ENCODE measurements at places on chromosomes 7 and 10.
A peak's percentile ranks its signal among the peaks of the same experiment; 100 is the strongest.

DNA sequence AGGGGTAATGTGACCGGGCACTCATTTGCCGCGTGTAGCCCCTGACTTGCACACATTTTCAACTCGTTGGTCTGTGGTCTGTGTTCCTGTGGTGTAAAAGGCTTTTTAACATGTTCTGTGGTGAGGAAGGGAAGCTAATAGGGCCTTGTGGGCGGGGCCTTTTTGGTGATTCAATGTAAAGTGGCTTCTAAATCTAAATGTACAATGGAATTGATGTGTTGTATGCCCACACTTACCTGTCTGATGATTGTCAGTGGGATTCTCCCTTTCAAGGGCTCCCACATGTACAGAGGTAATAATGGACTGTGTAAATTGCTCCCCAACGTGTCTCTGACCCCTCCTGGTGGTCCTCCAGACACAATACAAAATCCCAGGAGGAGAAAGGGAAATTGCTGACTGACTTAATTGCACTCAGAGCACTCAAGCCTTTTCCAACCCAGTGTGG, 43.1 kb upstream of the GATAD1 start:
- DNase-seq: peak; percentile 23

GRCh38 chr7:22698767-22699166, 28.2 kb upstream of the IL6 start:
- no peak for DNase-seq

- DNase-seq: no peak
Observed at GRCh38 chr7:149859876-149860275, 13.9 kb upstream of the ATP6V0E2 start.

DNA sequence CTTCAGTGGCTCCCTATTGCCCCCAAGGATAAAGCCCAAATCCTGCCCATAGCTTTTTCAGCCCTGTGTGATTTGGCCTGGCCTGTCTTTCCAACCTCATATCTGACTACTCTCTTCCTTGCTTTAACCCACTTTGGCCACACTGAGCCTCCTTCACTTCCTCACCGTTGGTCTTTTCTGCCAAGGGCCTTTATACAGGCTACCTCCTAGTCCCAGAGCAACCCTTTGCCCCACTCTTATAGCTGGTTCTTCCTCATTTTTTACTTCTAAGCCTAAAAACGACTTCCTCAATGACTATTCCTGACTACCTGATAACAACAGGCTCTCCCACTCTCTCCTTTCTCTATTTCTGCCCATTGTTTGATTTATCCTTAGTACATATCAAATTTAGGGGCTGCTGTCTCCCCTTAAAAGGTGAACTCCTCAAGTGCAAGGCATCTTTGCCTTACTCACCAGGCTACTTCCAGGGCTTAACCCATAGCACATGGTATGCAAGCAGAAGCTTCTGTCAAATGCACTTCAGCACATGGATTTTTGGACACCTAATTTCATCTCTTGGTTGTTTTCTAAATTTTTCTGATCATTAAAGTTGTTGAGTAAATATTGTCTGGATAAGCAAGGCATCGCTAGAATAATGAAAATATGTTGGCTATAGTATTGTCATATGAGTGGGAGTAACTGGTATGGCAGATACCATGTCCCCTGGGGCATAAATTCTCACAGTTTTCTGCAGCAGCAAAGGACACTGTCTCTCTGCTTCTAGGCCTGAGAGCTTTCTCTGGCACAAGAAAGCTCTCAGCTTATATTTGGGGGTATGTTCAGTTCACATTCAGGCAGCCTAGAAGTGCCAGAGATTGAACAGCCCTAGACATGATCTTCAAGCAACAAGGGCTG, 201.5 kb upstream of the GPR26 start:
- no peak for DNase-seq

GRCh38 chr7:1234881-1235500, 2.3 kb downstream of the UNCX start:
- no peak for DNase-seq

DNA sequence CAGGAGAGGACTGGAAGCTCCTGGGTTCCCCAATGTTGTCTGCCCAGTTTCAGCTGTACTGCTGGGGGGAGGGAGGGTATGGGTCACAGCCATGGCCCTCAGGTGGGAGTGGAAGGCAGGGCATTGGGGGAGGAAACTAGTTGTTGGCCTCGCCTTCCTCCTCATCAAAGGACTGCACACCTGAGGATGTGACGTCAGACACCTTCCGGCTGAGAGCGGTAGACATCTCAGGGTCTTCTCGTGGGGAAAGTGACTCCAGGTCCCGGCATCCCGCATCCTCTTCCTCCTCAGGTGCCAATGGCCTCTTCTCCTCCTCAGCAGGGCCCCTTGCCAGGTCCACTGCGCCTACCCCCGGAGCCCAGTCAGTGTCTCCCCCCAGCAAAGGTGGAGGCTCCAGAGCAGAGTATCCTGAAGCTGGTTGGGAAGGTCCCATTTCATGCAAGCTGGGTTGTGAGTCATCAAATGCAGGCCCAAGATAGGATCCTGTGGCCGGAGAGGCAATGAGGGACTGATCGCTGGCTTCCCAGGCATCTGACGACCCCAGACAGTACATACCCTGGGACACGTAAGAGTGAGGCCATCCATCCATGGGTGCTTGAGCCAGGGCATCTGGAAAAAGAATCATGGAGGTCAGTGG, 6.0 kb downstream of the FAM131B start:
- no peak for DNase-seq

DNA sequence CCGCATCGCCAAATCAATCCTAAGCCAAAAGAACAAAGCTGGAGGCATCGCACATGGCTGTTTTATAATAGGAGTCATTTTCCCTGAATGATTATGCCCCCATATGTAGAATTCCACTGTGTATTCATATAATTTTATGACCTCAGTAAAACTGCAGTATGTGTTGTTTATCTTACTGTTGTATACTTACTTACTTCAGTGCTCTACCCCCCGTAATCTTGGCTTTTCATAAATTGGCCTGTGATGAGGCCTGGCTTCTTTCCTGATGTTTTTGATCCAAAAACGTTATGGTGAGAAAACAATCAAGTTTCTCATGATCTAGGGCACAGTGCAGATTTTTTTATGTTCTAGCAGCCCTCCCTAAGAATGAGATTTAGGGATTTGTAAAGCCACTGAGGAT, 306.4 kb upstream of the FZD1 start:
- DNase-seq: no peak

DNA sequence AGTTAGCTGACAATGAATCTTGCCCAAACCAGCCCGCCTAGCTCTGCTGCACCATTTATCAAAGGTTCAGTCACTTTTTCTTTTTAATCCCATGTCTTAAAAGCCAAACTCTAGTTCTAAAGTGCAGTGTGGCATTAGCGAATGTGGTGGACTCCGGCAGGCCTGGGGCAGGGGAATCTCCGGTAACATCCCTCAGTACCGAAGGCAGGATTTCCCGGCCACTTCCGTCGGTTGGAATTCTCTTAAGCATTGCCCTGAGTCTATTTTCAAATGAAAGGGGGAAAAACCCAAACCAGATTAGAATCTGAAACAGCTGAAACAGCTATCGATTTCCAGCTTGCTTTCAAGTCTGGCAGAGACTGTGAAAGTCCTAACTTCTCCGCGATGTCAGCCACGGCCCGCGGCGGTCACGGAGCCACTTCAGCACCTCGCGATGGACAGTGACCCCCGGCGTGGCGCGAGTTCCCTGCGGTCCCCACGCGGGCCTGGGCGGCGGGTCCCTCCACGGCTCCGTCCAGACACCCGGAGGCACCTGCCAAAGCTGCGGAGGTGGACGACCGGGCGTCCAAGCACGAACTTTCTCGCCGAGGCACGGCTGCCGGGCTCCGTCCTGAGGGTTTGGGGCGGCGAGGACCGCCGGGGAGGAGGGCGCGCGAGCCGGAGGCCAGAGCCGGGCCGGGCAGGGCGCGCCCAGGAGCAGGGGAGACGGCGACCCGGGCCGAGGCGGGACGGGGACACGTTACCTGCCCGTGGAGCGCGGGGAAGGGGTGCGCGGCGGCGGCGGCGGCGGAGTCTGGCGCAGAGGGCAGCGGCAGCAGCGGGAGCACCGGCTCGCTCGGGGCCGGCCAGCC, 745 bp downstream of the TCERG1L start:
- DNase-seq: no peak

DNA sequence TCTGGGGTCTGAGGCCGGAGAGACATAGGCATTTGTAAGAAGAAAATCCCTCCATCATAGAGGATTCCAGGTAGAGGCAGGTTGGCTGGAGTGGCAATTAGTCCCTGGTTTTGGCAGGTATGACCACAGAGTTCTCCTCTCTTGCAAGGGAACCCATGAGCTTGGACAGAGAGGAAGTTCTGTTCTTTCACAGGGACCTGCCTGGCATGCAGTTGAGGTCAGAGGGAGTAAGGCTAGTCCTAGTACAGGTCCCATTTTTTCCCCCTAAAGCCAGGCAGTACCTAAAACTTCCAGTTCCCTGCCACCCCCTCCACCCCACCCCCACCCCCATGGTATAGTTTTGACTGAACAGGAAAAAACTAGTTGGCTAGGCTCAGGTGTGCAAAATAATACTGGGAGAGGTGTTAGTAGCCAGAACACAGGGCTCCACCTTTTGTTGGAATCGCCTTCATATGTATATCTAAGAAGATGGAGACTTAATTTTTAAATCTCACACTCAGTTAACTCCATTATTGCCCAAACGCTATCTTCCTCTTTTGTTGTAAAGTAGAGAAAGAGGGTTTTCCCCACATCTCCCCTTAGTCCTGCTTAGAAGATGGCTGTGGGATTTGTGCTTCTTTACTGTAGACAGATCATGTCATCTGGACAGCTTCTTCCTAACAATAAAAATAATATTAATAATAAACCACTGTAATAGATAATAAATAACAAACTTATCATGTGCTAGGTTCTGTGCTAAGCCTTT, 188.1 kb downstream of the TCF7L2 start:
- DNase-seq: no peak

DNA sequence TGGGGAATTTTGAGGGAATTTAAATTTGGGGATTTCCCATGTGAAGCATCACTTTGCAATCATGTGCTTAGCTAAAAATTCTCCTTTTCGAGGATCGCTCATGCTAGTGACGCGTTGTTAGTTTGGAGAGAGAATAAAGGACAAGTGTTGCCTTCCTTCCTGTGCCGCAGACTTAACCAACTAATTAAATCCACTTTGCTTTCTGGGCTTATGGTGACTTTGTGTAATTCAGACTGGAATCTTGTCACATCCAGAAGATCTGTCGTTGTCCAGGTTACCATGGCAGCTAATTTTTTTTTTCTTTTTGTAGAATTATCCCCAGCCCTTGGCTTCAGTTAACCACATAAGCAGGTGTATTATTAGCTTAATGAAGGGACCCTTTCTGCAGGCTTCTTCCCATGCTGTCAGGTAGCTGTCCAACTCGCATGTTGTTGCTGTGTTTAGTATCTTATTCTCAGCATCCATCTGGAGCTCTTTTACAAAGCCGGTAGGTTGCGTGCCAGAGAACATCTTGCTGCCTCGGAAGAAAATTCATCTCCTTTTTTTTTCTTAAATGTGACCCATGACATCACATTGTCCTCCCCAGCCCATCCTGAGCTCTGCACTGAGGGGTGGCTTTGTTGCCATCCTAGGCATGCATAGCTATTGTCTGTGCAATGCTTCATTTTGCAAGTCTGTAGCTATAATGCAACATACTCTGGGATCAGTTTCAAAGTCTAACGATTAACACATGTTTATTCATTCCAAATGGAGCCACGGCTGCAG, 47.2 kb upstream of the NRP1 start:
- DNase-seq: no peak

- DNase-seq: no peak
Observed at GRCh38 chr10:113087165-113088029, 137.3 kb downstream of the TCF7L2 start.

- no peak for DNase-seq
Observed at GRCh38 chr7:1246160-1246870, 13.6 kb downstream of the UNCX start.

DNA sequence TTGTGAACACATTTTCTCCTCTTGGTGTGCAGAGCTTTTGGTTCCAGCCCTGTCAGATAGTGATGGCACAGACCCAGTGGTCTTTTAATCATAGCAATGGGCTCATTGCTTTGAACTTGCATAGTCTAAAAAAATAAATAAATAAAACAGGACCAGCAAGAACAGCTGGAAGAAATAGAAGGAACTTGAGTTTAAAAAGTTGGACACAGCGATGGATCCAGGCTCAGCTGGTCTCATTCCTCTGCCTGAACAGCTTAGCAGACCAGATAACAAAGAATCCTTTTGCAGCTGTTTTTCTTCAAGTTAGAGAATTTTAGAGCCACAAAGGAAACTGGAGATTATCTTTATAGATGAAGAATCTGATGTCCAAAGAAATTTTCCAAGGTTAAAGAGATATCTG, 1005.6 kb downstream of the LRMDA start:
- DNase-seq: no peak

DNA sequence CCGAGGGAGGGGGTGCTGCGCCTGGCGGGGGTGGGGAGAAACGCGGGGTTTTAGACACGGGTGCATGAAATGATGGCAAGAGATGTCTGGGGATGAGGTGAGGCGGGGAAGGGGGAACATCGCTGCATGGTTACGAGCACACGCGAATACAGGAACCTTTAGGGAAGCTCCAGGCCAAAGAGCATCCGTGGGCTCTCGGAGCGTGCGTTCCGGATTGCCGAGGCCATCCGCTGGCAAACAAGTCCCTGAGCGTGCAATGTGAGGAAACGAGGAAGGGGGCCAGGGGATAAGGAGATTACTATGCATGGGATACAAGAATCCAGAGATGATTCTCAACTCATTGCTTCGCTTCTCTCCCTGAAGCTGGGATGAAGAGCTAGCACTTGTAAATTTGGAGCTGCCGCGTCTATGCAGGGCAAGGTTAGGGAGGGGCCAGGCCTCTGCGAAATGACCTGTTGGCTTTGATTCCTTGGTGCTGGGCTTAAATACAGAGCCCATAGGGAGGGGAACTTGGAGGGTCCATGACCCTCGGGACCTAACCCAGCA, 520 bp upstream of the WNT2 start:
- no peak for DNase-seq

DNA sequence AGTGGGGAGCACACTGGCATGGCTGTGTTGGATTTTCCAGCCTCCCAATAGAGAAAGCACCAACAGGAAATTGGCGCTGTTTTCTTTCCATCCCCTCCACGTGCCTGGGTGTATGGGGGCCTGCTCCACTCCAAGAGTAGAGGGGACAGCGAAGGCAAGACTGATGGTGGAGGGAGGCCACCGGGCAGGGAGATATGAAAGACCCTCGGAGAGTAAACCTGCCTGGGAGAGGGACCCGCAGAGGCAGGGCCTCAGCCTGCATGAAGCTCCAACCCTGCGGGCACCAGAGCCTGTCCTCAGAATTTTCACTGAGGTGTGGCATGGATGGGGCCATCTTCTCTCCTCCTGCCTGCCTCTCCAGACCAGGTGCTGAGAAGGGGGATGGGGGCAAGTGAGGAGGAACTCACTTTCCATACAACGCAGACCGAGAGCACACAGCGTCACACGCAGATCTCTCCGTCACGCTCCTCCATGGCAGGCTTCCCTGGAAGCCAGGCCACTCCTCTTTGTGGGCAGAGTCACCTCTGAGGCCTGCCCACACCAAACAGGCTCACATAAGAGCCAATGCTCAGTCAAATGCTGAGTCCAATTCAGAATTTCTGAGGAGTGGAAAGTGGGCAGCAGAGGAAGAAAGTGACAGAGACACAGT, 18.8 kb downstream of the ANXA11 start:
- DNase-seq: no peak

- DNase-seq: no peak
Observed at GRCh38 chr10:24879861-24880260, 72.5 kb downstream of the PRTFDC1 start.

Measured in T-cell (primary cell).